ENCODE measurements at places on chromosomes 16 and 17.
A peak's percentile ranks its signal among the peaks of the same experiment; 100 is the strongest.

- DNase-seq = peak; percentile 46
Observed at GRCh38 chr17:33940769-33941370, 314.2 kb upstream of the CCL2 start.

GRCh38 chr17:50269477-50270434 lies 4.5 kb upstream of the TMEM92 start:
- peak; percentile 68 for DNase-seq

- DNase-seq = no peak
Observed at GRCh38 chr16:55737966-55738365, 82.2 kb downstream of the SLC6A2 start.

- DNase-seq = no peak
Observed at GRCh38 chr16:24718967-24719521, 10.4 kb upstream of the TNRC6A start.

All from left ventricle myocardium inferior (tissue), 1 donor.